ENCODE measurements at places on chromosomes 1 and 21.

DNA sequence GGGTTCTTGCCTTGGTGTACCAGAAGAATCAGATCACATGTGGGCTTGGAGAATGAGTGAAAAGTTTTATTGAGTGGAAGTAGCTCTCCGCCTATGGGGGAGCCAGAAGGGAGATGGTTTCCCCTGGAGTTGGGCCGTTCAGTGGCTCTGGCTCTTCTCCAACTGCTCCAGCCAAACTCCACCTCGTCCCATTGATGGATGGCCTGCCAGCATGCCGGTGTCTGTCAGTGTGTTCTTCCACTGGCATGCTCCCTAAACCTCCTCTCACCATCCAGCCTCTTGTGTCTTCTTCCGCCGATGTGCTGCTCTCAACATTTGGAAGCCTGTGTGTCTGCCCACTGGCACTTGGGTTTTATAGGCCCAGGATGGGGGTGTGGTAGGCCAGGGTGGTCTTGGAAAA, 119.4 kb downstream of the MAP3K21 start:
- no peak for DNase-seq

- no peak for DNase-seq
Observed at GRCh38 chr1:214830941-214831340, 227.9 kb downstream of the CENPF start.

DNA sequence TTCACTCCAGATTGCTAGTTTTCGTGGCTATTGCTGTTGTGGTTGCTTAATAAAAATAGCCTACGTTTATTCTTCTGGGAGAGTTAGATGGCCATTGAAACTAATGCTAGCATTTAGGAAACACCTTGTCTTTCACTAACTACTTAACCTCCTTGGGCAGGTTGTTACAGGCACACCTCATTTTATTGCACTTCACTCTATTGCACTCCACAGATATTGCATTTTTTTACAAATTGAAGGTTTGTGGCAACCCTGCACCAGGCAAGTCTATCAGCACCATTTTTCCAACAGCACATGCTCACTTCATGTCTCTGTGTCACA, 11.3 kb upstream of the MARK1 start:
- no peak for DNase-seq

- DNase-seq = no peak
Observed at GRCh38 chr1:218845589-218845988, 328.1 kb upstream of the LYPLAL1 start.

- no peak for DNase-seq
Observed at GRCh38 chr1:91092503-91092902, 70.7 kb upstream of the ZNF644 start.

- DNase-seq = no peak
Observed at GRCh38 chr1:41698916-41699860, 214.7 kb upstream of the EDN2 start.

- no peak for DNase-seq
Observed at GRCh38 chr1:108141621-108142020, 58.5 kb downstream of the SLC25A24 start.

DNA sequence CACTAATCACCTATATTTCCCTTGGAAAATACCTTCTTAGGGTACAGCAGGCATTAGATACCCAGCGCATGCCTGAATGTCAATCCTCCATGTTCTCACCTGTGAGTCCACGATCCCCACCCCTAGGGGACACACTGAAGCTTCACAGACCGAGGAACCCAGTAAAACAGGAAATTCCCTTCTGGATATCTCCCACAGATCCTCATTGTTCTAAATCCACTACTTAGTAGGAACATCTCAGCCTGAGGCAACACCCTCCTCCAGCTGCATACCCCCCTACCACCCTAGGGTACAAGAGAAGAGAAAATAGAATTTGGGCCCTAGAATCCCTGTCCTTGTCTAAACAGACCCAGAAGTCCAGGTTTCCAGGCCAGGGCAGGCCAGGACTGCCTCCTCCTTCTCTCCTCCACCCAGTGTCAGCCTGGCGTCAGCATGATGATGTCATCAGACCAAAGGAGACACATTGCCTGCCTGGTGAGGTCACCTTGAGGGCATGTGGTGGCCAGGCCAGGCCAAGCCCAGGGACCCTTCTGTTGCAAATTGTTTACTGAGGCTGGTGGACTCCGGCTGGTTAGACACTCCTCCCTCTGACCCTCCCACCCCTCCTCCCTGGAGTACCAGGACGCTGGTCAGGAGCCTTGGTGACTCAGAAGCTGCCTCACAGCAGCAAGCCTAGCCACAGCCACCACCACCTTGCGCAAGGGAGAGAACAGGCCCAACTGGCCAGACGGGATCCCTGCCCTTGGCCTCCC, 6.2 kb downstream of the NECTIN4 start:
- DNase-seq = no peak

DNA sequence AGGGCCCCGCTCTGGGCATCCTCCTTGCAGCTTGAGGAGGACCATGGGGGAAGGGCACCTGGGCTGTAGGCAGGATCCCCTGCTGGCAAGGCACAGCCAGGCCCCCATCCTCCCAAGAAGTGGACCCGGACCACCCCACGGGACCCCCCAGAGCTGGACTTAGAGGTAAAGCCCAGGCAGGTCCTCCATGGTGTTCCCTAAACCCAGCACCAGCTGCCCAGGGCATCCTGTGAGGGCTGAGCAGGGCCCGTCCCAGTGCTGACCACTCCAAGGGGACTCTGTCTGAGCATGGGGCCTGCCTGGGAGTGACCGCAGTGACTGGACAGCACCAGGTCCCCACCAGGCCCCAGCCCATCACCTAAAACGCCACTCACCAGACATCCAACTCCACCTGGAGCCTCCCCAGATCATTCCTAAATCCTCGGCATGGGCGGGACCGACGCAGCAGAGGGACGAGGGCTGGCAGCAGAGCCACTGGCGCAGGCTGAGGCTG, 21.3 kb downstream of the COL6A2 start:
- DNase-seq = peak; percentile 41

- DNase-seq = no peak
Observed at GRCh38 chr1:170273291-170274130, 127.8 kb downstream of the NTMT2 start.

DNA sequence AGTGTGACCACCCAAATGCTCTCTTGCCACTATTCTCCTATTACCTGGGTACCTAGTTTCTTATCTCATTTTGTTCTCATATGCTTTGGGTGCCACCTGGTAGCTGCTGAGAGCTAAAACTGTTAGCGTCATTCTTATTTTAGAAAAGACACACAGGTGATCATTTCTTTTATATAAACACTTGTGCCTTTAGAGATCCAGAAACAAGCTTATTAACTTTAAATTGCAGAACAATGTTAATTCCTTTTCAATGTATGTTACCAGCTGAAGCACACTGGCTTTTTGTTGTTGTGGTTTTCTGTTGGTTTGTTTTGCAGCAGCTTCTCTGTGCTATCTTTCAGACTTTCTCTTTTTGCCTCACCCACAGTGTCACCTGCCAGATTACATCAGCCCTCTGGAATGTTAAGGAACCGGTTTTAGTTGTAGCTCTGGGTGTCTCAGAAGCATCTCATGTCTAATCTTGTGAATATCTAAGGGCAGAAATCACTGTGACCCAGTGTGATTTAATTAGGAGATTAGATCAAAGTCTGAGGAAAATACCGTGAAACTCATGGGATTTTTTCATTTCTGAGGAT, 43.4 kb upstream of the SLC19A2 start:
- peak; percentile 52 for DNase-seq

DNA sequence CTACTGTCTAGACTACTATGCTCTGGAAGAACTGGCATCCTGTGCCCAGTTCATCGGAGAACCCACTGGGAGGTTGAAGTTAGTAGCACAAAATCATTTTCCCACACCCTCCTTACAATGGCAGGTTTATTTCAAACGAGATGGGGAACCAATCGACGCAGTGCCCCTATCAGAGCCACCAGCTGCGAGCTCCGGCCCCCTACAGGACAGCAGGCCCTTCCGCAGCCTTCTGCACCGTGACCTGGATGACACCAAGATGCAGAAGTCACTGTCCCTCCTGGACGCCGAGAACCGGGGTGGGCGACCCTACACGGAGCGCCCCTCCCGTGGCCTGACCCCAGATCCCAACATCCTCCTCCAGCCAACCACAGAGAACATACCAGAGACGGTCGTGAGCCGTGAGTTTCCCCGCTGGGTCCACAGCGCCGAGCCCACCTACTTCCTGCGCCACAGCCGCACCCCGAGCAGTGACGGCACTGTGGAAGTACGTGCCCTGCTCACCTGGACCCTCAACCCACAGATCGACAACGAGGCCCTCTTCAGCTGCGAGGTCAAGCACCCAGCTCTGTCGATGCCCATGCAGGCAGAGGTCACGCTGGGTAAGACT, 115.5 kb upstream of the KLHDC7A start:
- no peak for DNase-seq

DNA sequence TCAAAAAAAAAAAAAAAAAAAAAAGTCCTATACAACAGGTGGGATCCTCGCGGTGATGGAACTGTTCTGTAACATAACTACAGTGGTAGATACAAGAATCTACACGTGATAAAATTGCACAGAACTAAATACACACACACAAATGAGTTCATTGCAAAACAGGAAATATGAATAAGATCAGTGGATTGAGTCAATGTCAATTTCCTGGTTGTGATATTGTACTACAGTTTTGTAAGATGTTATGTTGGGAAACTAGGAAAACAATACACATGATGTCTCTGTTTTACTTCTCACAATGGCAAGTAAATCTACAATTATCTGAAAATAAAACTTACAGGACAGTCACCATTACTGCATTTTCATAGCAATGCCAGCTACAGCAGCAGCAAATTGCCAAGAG, 59.8 kb downstream of the ITGB3BP start:
- DNase-seq = no peak

DNA sequence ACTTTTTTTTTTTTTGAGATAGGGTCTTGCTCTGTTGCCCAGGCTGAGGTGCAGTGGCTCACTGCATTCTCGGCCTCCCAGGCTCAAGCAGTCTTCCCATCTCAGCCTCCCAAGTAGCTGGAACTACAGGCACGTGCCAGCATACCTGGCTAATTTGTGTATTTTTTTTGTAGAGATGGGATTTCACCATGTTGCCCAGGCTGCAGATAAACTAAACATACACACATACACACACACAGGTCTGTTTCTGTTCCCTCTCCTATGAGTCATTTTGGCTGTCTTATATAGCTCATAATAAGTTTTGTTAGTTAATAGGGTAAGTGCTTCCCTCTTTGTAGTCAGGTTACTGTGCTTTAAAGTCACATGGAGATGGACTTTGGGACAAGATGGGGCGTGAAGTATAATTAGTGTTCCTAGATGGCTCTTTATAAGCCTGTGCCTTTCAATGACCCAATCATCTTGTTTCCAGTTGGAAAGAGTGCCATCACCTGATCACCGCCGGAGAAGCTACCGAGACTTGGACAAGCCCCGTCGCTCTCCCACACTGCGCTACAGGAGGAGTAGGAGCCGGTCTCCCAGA, 9.1 kb downstream of the PRPF38A start:
- DNase-seq = no peak

DNA sequence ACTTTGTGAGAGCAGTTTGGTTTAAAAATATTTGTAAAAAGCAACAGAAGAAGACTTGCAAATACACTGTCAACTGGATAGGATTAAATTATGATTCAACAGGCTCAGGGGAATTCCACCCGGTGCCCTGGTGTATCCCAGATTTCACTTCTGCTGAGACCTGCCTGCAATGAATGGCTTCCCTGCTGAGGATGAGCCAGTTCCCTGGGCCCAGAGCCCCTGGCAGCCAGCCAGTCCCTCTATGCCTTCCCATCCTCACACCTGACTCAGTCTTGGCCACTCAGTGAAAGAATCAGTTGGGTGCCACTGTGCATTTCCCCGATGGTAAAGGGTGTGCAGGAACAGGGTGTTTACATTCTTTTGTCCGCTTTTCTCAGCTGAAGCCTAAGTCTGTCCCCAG, 64.4 kb downstream of the KCTD3 start:
- DNase-seq = no peak

- no peak for DNase-seq
Observed at GRCh38 chr1:30307182-30307581, 416.2 kb downstream of the MATN1 start.

DNA sequence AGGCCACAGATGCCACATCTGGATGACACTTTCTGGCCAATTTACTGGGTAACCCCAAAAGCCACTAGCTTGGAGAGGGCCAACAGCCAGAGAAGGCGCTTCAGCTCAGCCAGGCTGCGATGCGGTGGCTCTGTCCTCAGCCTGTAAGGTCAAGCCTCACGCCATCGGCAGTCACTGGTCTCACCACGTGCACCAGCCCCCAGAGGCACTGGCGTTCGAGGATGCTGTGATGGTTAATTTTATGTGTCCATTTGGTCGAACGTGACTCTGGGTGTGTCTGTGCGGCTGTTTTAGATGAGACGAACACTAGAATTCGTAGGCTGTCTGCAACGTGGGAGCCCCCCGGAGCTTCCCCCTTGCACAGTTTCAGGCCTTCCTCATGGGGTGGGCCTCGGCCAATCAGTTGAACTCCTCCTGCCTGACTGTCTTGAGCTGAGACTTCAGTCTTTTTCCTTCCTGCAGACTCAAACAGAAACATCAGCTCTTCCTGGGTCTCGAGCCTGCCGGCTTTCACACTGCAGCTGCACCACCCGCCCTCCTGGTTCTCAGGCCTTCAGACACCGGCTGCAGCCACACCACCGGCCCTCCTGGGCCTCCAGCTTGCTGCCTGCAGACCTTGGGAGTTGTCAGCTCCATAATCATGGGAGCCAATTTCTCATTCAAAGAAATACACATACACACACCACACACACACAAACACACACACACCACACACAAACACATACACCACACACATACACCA, 41.6 kb upstream of the SLC45A1 start:
- no peak for DNase-seq

GRCh38 chr1:17630986-17631385, 91.5 kb downstream of the ARHGEF10L start:
- no peak for DNase-seq

DNA sequence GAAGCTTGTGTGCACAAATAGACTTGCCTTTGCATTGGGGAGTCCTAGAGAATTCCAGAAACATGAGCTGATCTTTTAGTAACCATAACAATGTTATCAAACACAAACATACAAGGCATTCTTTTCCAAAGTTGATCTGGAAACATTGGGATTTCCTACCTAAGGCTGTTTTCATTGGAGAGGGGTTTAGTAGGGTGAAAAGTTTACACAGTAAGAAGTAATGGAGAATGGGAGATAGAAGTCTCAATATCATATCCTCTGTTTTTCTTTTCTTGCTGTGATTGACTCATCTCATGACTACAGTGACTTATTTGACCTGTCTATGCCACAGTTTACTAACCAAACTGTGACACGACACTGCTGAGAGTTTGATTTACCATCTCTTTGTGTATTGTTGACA, 65.6 kb upstream of the PLA2G4A start:
- no peak for DNase-seq

GRCh38 chr1:55974714-55975441, 604.5 kb downstream of the PLPP3 start:
- DNase-seq = no peak

DNA sequence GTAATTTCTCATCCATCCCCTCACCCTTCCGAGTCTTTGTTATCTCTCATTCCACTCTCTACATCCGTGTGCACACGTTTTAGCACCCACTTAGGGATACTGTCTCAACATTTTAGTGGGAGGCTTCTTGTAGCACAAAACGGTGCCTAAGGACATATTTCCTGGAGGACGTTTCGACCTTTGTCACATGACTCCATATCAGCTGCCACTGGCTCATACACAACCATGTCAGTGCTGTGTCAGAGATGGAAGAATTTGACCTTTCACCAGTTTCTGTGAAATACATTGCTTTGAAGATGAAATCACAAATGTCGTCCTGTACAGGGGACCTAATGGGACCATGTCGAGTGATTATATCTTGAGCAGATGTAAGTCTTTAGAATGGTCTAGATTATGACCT, 15.6 kb downstream of the B3GALT5 start:
- no peak for DNase-seq
